Progenitor cell of endocrine pancreas (in vitro differentiated cells): ENCODE measurements at places on chromosomes 6 and 20. TPM values are rescaled to one million over a fixed set of nuclear protein-coding genes. Genes with fewer than 3 reads are reported as not detected.

DNA sequence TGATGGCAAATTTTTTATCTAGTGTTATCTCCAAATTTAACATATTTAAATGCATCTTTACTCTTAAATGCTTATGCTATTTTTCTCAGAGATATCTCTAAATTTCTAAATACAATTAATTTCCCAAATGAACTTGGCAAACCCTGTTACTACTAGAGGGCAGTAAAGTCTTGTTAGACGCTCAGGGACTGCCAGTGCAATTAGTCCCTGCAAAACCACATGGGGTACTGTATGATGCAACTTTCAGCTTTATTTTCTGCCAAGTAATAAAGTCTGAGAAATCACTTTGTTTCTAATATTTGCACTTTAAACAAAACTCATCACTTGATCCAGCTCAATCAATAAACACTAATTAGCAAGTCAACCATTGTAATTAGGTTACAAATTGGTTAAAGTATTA, 76.0 kb upstream of the ADGRB3 start:
- no peak for DNase-seq

- no peak for DNase-seq
These were observed 222.7 kb upstream of the OPRM1 start for GRCh38 chr6:153816366-153816765.

DNA sequence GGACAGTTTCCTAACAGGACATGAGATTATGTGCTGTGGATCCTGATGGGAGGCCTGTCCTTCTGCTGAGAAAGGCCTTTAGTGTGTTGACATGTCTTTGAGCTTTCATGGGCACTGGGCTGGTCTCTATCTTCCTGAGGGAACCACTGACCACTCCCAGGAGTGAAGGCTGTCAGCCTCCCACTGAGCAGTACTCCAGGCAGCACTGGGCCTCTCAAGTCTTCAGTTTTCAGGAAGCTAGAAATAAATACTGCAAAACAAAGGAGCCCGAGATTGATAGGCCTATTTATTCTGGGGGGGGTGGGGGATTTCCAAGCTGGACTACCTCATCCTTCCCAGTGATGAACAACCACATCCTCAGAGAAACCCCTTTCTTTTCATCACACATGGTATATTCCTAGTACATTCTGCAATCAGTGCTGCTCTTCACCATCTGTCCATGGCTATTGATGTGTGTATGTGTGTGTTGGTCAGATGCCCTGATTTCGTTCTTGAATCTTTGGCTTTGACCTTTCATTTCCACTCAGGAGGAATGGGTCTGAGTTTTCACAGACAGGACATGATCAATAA, 180.9 kb upstream of the SPTLC3 start:
- no peak for DNase-seq

DNA sequence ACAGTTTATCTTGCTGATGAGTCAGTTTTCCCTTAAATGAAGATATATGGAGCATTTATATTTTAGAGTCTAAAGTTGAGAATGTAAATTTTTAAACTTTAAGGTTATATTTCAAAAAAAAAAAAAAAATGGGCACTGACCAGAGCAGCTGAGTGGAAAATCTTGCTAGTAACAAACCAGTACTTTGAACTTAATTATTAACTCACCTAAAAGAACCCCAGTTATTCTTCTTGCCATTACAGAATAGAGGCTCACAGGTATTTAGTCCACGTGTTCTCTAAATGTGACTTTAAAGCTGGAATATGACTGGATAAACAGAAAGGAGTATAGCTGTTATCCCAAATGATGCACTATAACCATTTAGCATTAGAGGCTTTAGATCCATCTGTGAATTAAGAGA, 178.4 kb downstream of the COL9A1 start:
- no peak for DNase-seq

The GHRH gene
- 0.75 TPM in 1 of 2 replicates, not detected in the other for total RNA-seq

The ZSCAN31 gene
- total RNA-seq = 4.7 and 6.1 TPM in 2 replicates
